Central memory CD8-positive, alpha-beta T cell (primary cell): ENCODE measurements at places on chromosomes 7 and 10.

- no peak for DNase-seq
Observed at GRCh38 chr10:66591865-66592264, 334.0 kb upstream of the LRRTM3 start.

DNA sequence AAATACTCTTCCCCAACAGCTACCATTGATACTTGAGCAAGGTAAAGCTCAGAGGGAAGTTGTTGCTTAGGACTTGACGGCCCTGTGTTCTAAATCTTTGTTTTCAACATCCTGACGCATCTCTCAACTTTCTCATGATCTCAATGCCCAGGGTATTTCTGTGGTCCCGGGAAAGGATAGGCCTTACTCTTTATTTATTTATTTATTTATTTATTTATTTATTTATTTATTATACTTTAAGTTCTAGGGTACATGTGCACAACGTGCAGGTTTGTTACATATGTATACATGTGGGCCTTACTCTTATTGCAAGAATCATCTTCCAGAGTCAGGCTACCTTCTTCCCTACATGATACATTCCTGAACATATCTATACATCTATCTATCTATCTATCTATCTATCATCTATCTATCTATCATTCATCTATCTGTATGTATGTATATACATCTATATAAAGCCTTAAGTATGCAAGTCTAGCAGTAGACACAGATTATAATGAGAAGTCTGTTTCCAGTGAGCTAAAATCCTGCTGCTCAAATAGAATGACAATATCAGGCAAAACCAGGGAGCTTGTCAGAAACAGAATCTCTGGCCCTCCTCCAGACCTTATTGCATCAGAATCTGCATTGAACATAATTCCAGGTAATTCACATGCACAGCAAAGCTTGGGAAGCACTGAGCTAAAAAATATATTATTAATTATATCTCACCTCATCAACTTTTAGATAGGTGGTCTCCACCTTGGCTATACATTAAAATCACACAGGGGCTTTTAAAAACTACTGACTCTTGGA lies 12.2 kb upstream of the CPA5 start:
- no peak for DNase-seq

GRCh38 chr7:155693826-155694225 lies 49.4 kb downstream of the RBM33 start:
- no peak for DNase-seq

- DNase-seq = no peak
Observed at GRCh38 chr10:46268076-46268881, 18.5 kb upstream of the ANTXRL start.

GRCh38 chr7:1108264-1108920 lies 20.5 kb downstream of the GPER1 start:
- no peak for DNase-seq

- DNase-seq = no peak
Observed at GRCh38 chr10:81838950-81839349, 36.0 kb upstream of the NRG3 start.

DNA sequence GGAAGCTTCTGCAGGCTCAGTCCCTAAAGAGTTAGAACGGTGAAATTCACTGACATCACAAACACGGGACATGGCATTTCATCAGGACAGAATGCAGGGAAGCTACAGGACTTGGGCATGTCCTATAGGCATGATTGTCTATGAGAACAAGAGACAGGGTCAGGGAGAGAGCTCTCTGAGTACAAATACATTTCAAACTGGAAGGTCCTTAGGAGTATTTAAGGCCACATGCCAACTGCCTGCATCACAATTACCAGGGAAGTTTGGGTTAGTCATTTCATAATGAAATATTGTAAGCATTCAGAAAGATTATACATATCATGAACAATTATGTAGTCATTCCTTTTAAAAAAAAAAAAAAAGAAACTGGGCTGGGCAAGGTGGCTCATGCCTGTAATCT lies 71.3 kb downstream of the CREB3L2 start:
- DNase-seq = no peak
